ENCODE measurements at places on chromosomes 7 and 10.

- no peak for DNase-seq
Observed at GRCh38 chr7:90681336-90682022, 85.4 kb downstream of the CDK14 start.

- no peak for DNase-seq
Observed at GRCh38 chr10:123392182-123392963, 238.2 kb downstream of the BUB3 start.

DNA sequence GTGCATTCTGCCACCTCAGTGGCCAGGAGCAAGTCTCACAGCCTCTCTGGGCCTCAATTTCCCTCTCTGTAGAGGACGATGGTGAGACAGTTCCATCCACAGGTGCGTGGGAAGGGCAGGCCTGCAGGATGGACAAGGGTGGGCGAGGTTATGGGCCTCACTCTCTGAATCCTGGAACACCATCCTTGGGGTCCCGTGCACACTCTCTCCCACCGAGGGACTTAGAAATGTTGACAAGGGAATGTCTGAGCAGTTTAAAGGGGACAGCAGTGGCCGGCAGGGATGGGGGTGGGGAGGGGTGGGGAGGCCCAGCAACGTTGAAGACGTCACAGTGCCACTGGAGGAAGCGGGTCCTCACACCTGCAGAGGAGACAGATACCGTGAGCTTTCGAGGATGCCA is 111.5 kb downstream of the FOXL3 start:
- DNase-seq: no peak

GRCh38 chr7:112497481-112497880 is 16.7 kb downstream of the LSMEM1 start:
- DNase-seq: no peak

GRCh38 chr7:96184783-96185182 is 137.1 kb downstream of the SLC25A13 start:
- no peak for DNase-seq

DNA sequence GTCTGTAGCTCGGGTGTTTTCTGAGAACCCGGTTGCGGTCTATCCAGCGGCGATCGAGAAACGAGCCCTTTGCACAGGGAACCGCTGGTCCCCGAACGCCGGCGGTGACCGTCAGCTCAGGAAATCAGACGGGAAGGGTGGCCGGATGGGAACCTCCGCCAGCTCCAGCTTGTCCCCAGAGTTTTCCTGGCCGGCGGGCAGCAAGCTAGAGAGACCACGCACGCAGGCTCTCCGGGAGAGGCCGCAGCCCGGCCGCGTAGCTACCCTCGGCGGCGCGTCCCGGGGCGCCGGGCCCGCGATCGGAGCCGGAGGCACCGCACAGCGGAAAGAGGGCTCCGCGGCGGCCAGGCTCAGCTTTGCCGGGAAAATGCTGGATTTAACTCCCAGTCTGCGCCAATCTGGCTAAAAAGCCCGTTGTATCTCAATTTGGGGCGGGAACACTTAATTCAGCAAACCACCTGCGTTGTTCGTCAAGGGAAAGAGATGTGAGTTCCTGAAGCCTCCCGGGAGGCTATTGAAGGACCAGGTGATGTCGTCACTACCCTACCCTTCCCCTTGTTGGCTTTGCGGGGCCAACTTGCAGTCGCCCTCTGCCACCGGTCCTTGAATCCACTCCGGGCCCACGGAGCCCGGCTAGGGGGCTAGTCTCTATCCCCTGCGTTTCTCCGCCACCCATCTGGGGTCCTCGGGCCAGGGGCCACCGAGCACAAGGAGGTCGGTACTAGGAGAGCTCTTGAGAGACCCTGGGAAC is 859 bp upstream of the CH25H start:
- no peak for DNase-seq

- no peak for DNase-seq
Observed at GRCh38 chr10:18606051-18606695, 45.2 kb downstream of the NSUN6 start.
